Posterior cingulate gyrus (tissue), 11 donors: ENCODE measurements at places on chromosomes 11 and 22.

DNA sequence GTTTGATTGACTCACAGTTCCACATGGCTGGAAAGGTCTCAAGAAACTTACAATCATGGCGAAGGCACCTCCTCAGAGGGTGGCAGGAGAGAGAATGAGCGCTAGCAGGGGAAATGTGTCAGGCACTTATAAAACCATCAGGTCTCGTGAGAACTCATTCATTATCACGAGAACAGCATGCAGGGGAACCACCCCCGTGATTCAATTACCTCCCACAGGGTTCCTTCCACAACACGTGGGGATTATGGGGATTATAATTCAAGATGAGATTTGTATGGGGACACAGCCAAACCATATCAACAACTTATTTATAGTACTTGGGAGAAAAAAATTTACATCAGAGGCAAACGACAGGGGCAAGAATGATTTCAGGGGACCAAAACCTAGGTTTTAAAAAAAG, 3.0 kb downstream of the ME3 start:
- DNase-seq = no peak

- no peak for DNase-seq
Observed at GRCh38 chr22:17607891-17608521, 20.5 kb downstream of the ATP6V1E1 start.

DNA sequence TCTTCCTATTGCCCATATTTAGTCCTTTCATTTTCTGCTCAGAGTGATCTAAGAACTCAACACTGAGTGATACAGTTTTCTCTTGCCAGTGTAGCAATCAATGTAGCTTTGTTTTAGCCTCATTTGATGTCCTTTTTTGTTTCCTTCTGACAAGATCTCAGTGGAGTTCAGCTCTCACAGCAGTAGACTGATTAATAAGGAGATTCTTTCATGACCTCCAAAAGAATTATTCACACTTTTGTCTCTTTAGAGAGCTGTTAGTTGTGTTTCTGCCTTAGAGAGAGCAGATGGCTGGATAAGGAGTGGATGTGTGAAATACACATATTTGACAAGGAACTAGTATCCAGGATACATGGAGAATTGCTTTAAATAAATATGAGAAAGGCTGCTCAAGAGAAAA, 6.6 kb upstream of the TMEM225 start:
- DNase-seq = no peak

GRCh38 chr11:3860375-3860774, 4.9 kb downstream of the STIM1 start:
- no peak for DNase-seq

- no peak for DNase-seq
Observed at GRCh38 chr11:113085446-113085845, 124.2 kb downstream of the NCAM1 start.

- DNase-seq = no peak
Observed at GRCh38 chr11:92696076-92696475, 273.4 kb upstream of the MTNR1B start.

- peak; percentile 78 for DNase-seq
Observed at GRCh38 chr11:42066113-42066512, 606.7 kb upstream of the LRRC4C start.

DNA sequence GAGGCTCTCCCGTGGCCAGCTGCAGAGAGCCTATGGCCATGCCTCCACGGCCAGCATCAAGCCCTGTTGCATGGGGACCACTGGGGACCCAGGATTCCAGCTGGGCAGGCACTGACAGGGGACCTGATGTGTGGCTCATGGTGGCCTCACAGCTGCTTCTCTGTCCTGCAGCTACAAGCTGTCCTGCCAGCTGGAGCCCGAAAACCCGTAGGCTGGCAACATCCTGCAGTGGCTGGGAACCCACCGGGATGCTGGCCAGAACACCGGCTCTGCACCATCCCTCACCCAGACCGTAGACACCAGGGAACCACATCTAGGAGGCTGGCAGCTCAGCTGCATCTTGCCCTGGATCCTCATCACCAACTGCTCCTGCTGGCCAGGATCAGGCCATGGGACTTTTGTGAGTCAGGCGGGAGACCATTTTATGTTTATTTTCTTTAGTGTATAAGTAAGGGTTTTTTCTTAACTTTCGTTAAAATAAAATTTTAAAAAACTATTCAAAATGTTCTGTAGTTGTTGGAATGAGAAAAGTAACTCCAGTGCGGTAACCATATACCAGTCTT, 7.9 kb downstream of the RGL4 start:
- DNase-seq = peak; percentile 81

DNA sequence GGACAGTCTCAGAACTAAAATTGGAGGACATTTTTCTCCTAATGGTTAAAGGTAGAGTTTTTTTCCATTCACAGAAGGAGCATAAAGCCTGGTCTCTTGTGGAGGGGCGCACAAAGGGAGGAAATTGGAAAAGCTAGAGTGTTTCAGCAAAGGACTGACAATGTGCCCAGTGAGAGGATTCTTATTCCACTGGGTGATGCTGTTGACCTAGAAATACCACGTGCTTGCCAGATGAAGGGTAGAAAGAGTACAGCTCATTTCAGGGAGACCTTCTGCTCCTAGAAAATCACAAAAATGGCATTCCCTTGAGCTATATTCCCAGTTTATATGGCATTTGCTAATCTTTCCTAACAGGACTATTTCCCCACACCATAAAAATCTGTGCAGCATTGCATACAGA, 21.1 kb downstream of the MS4A6E start:
- no peak for DNase-seq

- no peak for DNase-seq
Observed at GRCh38 chr11:3901249-3902025, 46.0 kb downstream of the STIM1 start.

DNA sequence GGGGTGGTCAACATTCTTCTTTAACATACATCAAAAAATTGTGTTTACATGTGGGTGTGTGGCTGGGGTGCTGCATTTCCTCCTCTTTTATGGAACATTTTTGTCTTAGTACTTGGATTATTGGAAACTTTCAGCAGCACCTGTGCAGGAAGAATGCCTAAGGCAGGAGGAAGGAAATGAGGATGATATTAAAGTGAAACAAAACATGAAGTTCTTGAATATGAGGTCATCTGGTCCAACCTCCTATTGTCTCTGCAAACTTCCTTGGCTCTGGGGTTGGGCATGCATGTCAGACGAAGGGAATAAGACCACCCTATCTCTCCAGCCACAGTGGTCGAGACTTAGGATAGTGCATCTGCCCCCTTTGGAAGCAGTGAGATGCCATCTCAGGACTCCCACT, 20.6 kb upstream of the OR9Q1 start:
- no peak for DNase-seq

DNA sequence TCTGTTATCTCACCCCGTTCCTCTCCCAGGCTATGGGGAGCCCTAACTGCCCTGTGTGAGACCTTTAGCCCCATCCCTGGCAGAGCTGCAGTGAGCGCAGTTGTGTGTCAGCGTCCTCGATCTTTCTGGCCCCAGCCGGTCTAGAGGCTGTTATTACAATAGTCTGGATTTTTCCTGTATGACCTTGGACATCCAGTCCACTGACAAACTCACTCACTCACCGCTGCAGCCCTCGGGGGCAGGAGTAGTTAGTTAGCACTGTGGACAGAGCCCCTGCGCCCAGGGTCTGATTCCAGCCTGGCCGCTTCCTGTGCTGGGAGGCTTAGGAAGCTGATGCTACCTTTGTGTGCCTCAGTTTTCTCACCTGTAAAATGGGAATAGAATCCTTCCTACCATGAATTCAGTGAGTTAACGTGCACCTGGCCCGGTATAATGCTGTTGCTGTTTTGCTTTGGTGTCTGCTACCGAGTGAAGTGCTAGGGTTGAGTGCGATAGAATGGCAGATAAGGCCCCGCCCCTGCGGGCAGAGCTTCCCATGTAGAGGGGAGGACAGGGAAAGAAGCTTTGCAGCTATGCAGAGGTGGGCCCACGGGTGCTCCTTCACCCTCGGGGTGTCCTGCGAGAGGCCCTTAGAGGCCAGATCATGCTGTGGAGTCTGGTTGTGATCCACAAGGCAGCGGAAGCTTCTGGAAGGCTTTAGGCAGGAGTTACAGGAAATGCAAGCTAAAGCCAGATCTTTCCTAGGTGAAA, 3.0 kb downstream of the LRP5 start:
- DNase-seq = no peak

DNA sequence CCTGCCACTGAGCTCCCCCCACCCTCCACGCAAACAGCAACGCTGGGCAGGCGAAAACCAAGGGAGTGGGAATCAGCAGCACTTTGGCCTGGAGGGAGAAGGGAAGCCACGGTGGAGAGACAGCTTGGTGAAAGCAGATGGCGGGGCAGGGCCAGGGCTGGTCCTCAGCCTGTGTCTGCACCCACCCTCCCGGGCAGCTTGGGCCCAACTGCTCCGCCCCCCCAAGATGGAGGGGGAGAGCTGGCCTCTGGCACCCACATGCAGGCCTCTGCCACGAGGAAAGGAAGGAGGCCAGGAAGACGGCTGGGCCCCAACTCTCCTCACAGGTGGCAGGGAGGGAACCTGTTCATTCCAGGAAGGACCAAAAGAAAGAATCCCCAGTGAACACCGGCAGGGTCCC, 17.8 kb downstream of the MAFF start:
- no peak for DNase-seq

- no peak for DNase-seq
Observed at GRCh38 chr11:36703055-36703404, 105.0 kb upstream of the RAG2 start.
